Endodermal cell (in vitro differentiated cells): ENCODE measurements at places on chromosomes 6 and 20. TPM values are rescaled to one million over a fixed set of nuclear protein-coding genes. Genes with fewer than 3 reads are reported as not detected.

DNA sequence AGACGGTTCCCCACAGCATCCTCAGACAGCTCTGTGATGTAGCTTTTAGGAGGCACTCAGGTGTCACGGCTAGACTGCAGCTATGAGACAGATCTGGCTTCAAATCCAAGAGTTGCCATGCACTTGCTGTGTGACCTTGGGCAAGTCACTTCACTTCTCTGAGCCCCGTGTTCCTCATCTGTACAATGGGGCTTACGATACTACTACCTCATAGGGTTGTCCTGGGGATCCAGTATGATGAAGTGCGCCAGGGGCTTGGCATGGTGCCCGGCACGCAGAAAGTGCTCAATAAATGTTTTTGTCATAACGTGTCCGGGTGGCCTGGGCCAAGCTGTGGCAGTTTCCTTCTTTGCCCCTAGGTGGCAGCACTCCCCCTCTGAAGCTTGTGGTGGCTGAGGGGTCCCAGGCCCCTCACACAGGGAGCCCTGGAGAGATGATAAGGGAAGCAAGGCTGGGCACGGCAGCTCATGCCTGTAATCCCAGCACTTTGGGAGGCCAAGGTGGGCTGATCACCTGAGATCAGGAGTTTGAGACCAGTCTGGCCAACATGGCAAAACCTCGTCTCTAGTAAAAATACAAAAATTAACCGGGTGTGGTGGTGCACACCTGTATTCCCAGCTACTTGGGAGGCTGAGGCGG, 19.1 kb upstream of the CHMP4B start:
- peak; percentile 89 for DNase-seq

DNA sequence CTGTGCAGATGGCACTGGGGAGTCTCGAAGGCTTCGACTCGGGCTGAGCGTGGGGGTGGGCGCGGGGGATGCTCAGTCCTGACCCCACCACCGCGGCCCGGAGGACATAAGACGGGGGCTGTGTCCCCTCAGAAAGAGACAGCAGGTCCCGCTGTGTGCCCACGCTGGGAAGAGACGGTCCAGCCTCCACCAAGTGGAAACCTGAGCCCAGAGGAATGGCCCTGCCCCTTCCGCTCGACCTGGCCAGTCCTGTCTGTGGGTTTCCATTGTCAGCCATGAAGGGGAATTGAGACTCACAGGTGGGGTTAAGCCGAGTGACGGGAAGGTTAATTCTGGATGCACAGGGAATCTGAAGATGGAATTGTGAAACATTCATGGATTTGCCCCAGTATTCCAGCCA, 442.7 kb downstream of the PREX1 start:
- no peak for DNase-seq

DNA sequence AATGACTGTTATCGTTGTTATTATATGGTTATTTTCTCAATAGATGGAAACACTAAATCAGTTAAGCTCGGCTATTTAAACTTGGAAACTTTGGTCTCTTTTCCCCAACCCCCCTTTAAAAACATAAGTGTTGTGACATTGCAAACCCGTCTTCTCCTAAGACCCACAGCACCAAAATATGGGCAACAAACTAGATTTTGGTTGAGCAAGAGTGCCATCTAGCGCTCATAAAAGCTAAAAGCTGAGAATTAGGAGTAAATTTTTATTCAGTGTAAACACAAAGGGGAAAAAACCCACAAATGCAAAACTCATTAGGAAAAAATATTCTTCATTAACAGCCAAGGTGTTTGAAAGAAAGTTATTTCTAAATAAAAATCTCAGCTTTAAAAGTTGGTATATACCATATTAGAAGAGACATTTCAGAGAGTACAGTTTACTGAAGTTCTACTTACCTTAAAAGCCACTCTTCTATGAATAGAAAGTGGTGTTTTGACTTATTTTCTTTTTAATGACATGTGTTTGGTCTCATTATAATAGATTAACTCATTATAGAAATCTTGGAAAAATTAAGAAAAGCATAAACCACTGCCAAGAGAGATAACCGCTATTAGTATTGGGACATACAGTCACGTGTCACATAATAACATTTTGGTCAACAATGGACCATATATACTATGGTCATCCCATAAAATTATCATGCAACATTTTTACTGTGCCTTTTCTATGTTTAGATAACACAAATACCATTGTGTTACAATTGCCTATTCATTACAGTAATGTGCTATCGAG, 21.1 kb downstream of the SESN1 start:
- DNase-seq: peak; percentile 60

- DNase-seq: no peak
Measured at GRCh38 chr6:33699739-33700138, 11.8 kb downstream of the UQCC2 start.

DNA sequence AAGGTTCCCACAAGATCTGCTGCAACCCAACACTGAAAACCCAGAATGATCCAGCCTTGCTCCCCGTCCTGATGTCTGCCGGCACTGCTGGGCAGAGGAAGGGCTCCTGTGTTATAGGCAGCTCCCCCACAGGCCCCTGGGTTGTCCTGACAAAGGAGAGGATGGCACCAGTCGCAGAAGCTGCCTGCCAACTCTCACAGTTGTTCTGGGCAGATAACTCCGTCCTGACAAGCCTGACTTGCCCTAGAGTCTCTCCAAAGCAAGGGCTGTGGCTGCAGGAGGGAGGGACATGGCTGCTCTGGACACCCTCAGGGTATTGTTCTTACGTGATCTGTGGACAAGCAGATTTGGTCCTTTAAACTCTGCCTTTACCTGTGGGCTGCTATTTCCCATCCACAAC, 243.8 kb downstream of the CDH26 start:
- DNase-seq: no peak

DNA sequence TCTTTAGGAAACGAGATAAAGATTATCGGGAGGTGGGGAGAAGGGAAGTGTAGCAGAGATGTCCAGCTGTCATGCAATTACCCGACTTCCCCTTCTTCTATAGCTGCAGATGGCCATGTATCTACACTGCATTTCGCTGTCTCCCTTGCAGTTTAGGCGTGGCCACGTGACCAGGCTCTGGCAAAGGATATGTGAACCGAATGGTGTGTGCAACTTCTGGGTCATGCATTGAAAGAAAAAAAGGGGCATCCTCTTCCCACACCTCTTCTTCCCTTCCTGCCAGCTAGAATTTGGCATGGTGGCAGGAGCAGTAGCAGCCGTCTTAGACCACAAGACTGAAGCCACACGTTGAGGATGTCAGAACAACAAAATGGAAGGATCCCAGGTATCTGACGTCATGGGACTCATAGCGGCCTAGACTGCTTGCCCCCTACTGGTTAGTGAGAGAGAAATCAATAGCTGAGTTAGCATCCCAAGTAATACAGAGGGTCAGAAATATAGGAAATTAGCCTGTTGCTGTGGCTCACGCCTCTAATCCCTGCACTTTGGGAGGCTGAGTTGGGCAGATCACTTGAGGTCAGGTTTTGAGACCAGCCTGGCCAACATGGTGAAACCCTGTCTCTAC, 32.8 kb downstream of the TCF15 start:
- DNase-seq: peak; percentile 69

DNA sequence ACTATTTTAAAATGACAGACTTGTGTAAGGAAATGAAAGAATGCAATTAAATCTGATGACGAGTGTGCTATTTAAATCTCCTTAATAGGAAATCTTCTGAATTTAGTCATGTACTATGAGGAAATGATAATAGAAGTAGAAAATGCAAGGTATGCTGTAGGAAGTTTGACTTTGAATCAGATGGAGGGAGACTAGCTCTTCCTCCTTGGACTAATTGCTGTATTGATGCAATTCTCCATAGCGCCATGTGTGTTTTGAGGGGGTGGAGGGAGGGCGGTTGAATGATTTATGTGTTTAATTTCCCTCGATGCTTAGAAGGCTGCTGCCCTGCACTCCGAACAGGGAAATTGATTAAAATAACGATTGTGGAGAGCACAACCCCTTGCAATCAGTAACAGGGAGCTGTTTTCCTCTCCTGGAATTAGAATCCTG, 214.4 kb upstream of the PRND start:
- no peak for DNase-seq

DNA sequence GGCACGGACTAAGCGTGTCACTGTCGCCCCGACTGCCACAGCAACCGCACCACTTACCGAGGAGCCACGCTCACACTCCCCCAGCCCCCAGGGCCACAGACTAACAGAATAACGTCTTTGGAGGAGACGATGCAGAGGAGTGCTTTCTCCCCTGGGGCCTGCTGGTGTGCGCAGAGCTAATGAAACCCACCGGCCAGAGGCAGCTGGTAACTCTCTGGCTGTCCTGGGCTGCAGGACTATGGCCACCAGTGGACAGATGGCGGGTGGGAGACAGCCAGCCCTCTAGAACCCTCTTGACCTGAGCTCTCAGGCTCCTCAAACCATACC, 228.0 kb downstream of the DLL1 start:
- DNase-seq: no peak

DNA sequence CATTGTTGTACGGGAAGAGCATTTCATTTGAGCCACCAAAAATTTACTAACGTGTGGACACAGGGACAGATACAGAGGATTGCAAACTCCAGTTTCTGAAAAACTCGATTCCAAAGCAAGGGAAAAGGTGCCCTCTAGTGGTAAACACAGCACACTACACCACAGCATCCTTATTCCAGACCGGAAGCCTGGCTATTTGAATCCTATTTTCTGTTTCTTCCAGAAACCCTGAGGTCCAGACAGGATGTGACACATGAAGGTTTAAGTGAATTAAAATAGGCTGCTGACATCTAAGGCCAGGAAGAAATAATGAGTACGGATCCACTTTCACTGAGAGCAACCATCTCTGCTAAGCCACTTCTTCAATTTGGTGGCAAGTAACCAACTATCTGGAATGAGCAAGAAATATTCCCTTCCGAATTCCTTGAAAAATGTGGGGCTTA, 31.8 kb upstream of the GMPR start:
- DNase-seq: peak; percentile 82

DNA sequence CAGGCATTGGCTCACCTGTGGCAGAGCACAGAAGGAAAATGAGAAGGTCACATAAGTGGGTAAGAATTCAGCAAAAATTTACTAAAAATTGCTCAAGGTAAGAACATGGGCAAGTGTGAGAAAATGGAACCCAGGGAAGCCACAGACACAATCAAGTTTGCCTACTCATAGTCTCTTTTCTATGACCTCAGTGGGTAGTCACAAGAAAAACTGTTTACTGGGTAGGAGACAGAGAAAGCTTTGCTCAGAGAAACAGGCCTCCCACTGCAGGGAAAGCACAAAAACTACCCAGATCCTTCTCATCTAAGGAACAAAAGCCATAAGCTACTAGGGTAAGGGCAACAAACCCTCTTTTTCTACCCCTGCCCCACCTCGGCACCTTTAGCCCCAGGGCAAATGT, 35.2 kb downstream of the FAM184A start:
- DNase-seq: no peak

KLC4 gene
- 33.9 and 38.0 TPM in 2 replicates for total RNA-seq

LY6G6C gene
- total RNA-seq: 0.29 and 0.90 TPM in 2 replicates

HLA-DRB1 gene
- total RNA-seq: 14.6 and 17.6 TPM in 2 replicates

COL21A1 gene
- 0.46 to 1.7 TPM (median 0.71 TPM) in 3 replicates for total RNA-seq

TREM1 gene
- not detected in 2 replicates for total RNA-seq

ERVFRD-1 gene
- total RNA-seq: not detected in 3 replicates
